GM23248 (cell line): ENCODE measurements at places on chromosomes 6 and 20. TPM values are rescaled to one million over a fixed set of nuclear protein-coding genes. Genes with fewer than 3 reads are reported as not detected.

The TRIM38 gene
- polyA plus RNA-seq, result 6.5 and 7.3 TPM in 2 replicates

The MRPS10 gene
- polyA plus RNA-seq, result 60.6 and 65.1 TPM in 2 replicates

The MAPK13 gene
- polyA plus RNA-seq, result 2.9 and 3.2 TPM in 2 replicates

The GLP1R gene
- polyA plus RNA-seq, result not detected in 2 replicates

The CYP39A1 gene
- polyA plus RNA-seq, result 0.08 and 0.46 TPM in 2 replicates

The HMGN3 gene
- polyA plus RNA-seq, result 84.4 and 86.5 TPM in 2 replicates

The CFAP61 gene
- not detected in 2 replicates for polyA plus RNA-seq

The VGLL2 gene
- not detected in 2 replicates for polyA plus RNA-seq

The RSPO4 gene
- polyA plus RNA-seq, result 1.7 and 1.9 TPM in 2 replicates

The NKX2-2 gene
- polyA plus RNA-seq, result not detected in 2 replicates

The SDHAF4 gene
- 11.3 and 12.1 TPM in 2 replicates for polyA plus RNA-seq

The UBD gene
- not detected in 2 replicates for polyA plus RNA-seq

The SRSF12 gene
- 0.59 and 0.60 TPM in 2 replicates for polyA plus RNA-seq

The HTR1E gene
- polyA plus RNA-seq, result not detected in 2 replicates

The LTB gene
- 0.23 TPM in 1 of 2 replicates, not detected in the other for polyA plus RNA-seq

The SLC52A3 gene
- not detected in 2 replicates for polyA plus RNA-seq

The MAP3K5 gene
- polyA plus RNA-seq, result 1.1 and 1.4 TPM in 2 replicates
